ENCODE measurements at places on chromosomes 5 and 9. TPM values are rescaled to one million over a fixed set of nuclear protein-coding genes. Genes with fewer than 3 reads are reported as not detected.

MSX2 gene
- 4.0 TPM for total RNA-seq

SPINK4 gene
- not detected for total RNA-seq

GABRA6 gene
- total RNA-seq = not detected

PARP8 gene
- 21.8 TPM for total RNA-seq

FAM170A gene
- total RNA-seq = not detected

SPATA31E1 gene
- not detected for total RNA-seq

C5orf58 gene
- not detected for total RNA-seq

CLK4 gene
- 9.5 TPM for total RNA-seq

KCNMB1 gene
- not detected for total RNA-seq

RARS1 gene
- total RNA-seq = 116 TPM

ECM2 gene
- total RNA-seq = 1.4 TPM

JAKMIP2 gene
- total RNA-seq = not detected

CCIN gene
- total RNA-seq = 0.14 TPM

SLC22A5 gene
- 14.7 TPM for total RNA-seq

Measured in foreskin keratinocyte (primary cell).